Hindlimb muscle (tissue), 1 donor: ENCODE measurements at places on chromosomes 2 and 18. TPM values are rescaled to one million over a fixed set of nuclear protein-coding genes. Genes with fewer than 3 reads are reported as not detected.

DNA sequence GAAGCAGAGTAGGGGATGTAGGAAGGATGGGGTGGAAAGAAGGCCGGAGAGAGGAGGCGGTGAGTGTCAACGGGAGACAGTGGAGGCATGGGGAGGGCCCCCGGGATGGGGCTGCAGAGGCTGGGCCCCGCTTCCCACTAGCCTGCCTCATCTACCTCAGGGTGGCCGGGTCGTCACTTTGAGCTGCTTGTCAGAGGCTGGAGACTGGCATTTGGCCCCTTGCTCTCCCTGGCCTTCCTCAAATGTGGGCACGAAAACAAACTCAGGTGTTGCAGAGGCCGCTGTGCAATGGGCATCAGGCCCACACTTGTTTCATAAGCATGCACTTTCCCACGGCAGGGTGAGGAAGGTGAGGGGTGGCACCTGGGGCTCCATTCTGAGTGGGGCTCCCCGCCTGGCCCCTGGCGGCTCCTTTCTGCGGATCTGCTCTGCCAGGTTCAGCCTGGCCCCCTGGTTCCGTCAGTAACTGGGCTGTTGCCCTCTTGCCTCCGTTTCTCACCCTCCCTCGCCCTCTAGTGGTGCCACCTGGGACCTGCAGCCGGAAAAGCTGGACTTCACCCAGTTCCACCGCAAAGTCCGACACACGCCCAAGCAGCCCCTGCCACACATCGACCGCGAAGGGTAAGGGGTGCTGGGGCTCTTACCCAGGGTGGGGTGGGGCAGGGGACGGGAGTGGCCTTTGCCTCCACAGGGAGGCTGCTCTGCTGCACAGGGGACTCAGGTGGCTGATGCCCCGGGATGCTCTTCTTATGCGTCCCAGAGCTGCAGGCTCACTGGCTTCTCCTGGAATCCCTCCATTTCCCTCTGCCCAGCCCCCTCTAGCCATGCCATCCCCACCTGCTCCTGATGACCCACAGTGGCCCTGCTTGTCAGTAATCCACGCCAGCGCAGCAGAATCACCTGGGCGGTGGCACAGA, 125.4 kb downstream of the CTIF start:
- no peak for DNase-seq

DNA sequence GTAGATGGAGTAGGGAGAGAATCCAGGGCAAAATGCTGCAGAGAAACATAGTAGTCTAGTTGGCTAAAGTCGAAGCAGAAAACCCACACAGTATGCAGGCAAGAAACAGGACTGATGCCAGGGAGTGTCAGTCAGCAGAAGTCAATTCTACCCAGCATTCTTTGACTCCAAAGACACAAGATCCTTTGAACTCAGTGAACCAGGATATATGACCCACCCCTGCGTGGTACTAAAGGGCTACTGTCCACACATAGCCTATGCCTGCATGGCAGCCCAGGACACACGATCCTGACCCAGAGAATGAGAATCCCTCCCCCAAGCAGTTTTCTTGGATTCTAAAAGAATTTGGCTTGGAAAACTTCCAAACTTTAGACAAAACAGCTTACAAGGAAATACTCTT, 42.5 kb downstream of the ALK start:
- DNase-seq: no peak

DNA sequence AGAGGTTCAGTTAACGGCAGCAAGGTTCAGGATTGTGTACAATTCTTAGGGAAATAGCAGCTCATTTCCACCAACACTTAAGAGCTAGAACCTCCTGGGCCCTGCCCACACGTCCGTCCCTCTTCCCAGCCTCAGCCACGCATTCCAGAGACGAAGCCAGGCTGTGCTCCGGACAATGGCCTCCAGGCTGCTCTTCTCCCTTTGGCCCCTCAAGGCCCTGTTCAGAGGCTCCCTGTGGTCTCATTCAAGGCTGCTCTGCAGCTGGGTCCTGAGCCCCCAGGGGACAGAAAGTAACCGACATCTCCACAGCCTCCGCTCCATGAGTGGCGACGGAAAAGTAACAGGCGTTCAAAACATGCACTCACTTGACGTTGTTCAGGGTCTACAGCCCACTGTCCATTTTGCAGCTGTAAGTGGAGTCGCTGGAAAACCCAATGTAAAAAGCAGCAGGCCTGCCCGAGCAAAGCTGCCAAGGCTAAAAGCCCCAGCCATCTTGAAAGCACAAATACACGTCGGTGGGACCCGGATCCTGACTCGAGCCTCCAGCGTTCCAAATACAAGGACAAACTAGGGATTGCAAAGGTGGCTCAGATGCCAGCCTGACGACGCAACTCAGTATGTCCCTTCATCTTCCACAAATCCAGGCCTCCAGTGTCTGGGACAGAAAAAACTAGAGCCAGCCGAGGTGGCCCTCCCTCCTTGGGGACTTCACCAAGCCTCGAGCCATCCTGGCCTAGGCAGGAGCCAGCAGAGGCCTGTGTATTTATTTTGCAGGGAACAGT, 76.9 kb downstream of the NDUFA10 start:
- no peak for DNase-seq

GRCh38 chr18:10525371-10525691, 496 bp upstream of the NAPG start:
- no peak for DNase-seq

DNA sequence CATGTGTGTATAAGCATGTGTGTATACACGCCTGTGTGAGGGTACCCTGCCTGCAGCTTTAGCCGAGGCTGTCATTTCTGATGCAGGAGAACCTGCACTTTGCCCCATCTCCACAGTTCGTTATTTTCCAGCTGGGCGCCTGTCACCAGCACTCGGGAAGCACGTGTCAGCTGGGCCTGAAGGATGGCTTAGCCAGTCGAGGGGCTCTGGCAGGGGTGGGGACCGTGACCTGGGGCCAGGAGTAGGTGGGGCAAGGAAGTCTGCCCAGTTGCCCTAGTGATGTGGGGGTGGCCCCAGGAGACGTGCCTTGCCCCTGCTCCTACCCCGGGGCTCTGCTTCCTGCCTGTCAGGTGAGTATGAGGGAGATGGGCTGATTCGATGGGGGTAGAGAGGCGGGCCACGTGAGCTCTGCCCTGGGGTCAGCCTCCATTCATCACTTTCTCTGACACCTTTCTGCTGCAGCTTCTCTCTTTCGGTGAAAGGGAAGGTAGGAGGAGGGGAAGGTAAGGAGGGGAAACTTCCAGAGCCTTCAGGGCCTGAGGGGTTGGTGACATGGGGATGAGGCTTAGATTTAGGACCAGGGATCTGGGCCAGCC, 130.6 kb upstream of the SKOR2 start:
- DNase-seq: no peak

DNA sequence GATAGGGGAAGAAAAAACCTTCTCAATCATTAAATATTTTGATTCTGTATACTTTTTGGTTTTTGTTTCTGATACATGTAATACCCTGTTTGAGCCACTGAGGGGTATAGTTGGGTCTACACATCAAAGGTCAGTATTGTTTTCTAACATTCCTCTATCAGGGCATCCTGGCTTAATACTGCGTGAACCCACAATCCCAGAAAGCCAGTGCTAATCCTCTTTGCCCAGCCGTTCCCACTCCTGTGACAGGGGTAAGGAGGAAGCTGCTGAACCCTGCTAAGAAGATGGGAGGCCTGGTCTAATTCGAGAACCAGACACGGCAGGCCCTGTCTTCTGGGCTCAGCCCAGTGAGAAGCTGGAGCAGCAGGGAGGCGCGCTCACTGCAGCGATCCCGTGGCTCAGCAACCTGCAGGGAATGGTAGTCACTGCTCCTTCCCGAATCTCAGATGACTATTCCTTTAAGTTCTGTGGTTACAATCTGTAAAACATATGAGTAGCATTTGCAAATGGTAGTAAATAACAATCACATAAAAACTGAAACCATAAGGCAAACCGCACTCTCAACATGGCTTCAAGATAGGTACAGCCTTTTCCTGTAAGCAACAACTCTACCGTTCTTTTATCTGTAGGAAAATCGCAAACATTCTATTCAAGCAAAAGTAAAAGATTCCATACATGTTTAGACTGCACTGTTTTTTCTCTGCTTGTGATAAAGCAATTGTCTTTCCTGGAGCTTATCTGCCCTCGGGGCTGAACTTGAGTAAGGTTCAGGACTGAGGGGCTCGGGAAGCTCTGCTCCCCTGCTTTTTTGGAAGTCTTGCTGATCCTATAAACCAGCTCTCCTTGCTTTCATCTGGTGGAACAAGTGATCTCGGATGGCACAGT, 87.0 kb downstream of the EPB41L3 start:
- peak; percentile 45 for DNase-seq

- no peak for DNase-seq
Measured at GRCh38 chr18:72895548-72895947, 27.8 kb upstream of the NETO1 start.

GRCh38 chr18:45024357-45025088, 343.8 kb downstream of the SETBP1 start:
- DNase-seq: no peak

DNA sequence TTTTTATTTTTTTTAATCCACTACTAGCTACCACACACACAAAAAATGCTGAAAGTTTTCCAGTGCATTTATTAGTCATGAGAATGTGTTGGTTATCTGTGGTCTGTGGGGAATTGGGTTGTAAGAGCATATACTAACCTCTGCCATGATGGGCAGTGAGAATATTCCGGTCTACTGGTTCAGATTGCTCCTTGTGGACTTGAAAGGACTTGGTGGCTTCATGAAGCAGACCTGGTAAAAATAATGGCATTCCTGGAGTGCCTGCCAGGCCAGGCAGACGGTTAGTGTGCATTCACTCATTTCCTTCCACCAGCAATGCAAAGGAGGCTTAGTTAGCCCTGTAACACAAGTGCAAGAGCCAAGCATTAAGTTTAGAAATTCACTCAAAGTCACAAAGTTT, 150.8 kb downstream of the THSD7B start:
- DNase-seq: no peak

- DNase-seq: no peak
Measured at GRCh38 chr2:54809819-54810218, 86.4 kb downstream of the EML6 start.

DNA sequence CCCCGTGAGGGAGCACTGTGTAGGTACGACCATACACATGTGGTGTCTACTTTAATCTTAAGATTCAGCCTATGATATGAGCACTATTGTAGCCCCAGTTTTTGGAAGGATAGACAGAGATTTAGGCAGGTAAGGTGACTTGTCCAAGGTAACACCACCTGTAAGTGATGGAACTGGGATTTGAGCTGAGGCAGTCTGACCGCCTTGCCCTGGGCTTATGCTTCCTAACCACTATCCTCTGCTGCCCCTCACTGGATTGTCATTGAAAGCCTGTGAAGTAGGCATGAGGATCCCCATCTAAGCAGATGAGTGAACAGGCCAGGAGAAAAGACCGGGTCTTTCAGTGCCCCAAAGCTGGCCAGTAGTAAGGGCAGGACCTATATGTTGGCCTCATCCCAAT, 343.8 kb downstream of the CYRIA start:
- no peak for DNase-seq

DNA sequence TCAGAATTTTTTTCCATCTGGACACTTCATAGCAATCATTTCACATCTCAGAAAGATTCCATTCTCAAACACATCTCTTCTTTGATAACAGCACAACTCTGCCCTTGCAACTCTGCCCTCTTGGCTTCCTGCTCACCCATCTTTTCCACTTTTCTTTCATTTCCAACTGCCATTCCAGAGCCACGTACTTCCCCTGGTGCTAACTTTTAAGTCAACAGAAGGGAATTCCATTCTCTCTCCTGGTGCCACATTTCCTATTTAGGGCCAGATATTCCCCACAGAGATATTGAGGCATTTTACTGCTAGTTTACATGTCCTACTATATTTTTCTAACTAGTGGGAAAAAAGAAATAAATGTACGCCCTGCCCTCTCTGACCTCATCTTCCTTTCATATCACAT, 590.2 kb downstream of the ARHGAP15 start:
- no peak for DNase-seq

DNA sequence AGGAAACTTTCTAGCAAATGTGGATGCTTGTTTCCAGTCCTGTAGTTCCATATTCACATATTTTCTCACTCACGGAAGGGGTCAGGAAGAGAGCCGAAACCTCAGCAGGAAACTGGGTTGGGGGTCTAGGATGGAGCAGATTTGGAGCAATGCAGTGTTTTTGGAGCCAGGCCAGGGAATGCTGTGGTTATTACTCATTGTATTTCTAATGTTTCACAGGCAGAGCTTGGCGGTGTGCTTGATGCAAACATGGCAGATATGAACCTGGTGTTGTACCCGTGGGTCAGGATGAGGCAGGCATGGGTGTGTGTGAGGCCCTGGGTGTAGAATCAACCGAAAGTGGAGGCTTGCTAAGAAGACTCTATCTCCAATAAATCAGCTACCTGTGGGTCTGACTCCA, 34.6 kb upstream of the ACKR3 start:
- DNase-seq: no peak

DNA sequence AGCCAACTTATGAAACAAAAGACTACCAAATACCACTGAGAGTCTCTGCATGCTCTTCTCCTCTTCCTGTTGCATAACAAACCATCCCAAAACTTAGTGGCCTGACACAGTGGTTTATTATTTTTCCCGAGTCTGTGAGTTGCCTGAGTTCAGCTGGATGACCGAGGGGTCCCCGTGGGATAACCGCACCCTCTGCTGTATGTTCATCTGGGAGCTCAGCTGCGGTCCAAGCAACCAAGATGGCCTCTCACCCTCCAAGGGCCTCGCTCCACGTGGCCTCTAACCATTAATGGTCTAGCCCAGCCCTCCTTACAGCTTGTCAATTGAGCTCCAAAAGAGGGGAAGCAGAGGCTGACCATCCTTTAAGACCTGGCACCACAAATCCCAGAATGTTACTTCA, 17.1 kb downstream of the ITM2C start:
- no peak for DNase-seq

GRCh38 chr18:74669136-74669798, 71.6 kb downstream of the ZNF407 start:
- DNase-seq: no peak

- DNase-seq: no peak
Measured at GRCh38 chr2:99256677-99257076, 1.2 kb upstream of the LYG2 start.

DNA sequence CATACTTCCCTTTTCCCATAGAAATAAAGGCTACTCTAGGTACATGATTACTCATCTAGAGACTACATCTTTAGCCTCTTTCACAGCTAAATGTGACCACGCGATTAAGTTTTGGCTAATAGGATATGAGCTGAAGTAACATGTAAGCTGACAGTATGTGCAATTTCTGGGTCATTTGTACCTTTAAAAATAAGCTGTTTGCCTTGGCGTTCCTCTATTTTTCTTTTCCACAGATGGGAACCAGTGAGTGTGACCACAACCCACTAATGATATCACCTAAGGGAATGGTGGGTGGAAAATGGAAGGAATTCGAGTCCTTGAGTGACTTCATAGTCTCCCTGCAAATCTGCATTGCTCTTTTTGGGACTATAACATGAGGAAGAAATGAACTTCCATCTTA, 11.7 kb upstream of the NABP1 start:
- no peak for DNase-seq

GRCh38 chr2:40455661-40456060, 3.8 kb upstream of the SLC8A1 start:
- DNase-seq: no peak

DNA sequence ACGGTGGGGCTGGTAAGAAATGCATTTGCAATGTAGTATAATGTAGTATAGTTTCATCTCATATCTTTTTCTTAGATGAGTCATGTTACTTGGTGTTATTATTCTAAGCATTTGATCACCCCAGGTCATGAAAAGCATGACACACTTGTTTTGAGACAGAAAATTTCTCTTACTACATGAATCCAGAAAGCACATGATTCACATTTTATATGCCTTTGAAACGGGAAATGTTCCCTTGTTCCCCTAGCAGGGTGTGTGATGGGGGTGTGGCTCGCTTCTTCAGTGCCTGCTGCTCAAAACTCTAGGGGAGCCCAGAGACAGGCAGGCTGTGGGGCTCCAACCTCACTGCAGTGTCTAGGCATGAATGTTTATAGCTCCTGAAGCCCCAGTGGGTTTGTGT, 116.0 kb upstream of the RAB27B start:
- DNase-seq: no peak

Gene KIF1A
- 4.4 TPM for polyA plus RNA-seq

Gene ST8SIA5
- 6.9 TPM for polyA plus RNA-seq

Gene DYSF
- 185 TPM for polyA plus RNA-seq
